H54 (cell line): ENCODE measurements at places on chromosomes 1 and 21.
A peak's percentile ranks its signal among the peaks of the same experiment; 100 is the strongest.

- no peak for DNase-seq
These were observed 101.8 kb upstream of the ARTN start for GRCh38 chr1:43831851-43832250.

GRCh38 chr1:165408518-165408917 is 36.4 kb downstream of the RXRG start:
- DNase-seq, result peak; percentile 50

GRCh38 chr1:5910666-5911065 is 81.6 kb downstream of the NPHP4 start:
- DNase-seq, result no peak

GRCh38 chr1:223208164-223209076 is 65.4 kb upstream of the TLR5 start:
- DNase-seq, result no peak

GRCh38 chr1:17668624-17669175 is 86.4 kb upstream of the ACTL8 start:
- no peak for DNase-seq

DNA sequence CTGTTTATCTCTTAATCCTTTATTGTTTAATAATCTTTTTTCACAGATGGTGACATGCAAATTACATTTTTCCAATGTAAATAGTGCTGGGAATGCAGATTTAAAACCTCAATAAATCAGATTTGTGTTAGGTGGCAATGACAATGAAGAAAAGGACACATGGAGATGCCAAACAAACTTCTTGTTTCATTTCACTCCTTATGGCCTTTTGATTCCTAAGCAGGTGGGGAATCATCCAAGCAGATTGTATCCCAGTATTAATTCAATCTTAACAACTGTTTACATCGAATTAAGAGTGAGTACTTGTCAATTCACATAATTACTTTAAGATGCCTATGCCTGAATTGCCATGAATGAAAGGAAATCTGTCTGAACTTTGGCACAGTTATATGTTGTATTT is 98.9 kb upstream of the RGS18 start:
- no peak for DNase-seq

DNA sequence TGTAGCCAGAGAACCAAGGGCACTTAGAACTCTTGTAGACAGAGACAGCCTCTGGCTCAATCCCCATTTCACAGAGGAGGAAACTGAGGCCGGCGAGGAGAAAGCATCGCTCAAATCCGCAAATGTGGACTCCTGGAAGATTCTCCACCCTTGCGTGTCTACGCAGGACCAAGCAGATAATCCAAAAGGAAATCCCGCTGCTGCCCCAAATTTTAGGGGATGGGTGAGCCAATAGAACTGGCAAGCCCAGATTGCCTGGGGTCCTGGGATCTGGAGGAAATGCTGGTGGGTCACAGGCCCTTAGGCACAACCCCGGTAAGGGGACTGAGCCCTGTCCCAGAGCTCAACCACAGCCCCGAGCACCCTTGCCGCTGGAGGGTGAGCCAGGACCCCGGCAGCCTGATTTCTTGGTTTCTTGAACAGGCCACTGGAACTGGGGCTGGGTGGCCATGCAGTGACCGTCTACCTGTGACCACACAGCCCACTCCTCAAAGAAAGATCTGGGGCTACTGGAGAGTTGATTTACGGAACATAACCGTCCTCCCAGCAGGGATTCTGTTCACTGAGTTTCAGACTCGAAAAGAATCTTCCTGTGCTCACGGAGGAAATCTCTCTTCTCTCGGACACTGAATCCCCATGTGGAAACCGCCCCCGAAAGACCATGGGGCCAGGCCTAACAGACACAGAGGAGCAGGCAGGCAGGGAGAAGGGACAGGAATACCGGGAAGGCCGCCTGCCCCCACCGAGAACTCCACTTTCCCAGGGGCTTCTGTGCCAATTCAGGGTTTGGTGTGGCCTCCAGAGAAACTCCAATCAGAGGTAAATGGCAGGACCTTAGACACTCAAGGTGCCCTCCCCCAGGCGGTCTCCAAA is 238.4 kb downstream of the NPHP4 start:
- DNase-seq, result no peak
